Effector memory CD8-positive, alpha-beta T cell (primary cell): ENCODE measurements at places on chromosomes 4 and X.

- no peak for DNase-seq
Observed at GRCh38 chr4:184734758-184735157, 862 bp upstream of the CENPU start.

GRCh38 chr4:39539089-39539611 lies 11.9 kb upstream of the UGDH start:
- no peak for DNase-seq

GRCh38 chrX:150868625-150869024 lies 29.8 kb downstream of the CD99L2 start:
- no peak for DNase-seq

DNA sequence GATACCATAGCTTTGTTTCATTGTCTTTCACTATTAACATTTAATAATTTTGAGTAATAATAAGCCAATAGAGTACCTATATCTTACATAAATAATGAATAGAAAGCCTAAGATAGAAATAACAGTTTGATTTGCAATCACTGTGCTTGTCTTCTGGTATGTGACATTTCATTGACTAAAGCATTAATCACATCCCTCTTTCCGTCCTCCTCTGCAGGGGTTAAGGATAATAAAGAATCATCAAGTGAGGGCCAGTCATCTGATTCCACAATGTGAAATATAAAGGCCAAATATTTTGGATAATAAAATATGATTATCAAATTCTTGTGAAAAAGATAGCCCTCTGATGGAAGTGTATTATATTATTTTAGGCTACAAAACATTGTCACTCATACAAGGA lies 2073.4 kb downstream of the ARAP2 start:
- DNase-seq, result no peak

DNA sequence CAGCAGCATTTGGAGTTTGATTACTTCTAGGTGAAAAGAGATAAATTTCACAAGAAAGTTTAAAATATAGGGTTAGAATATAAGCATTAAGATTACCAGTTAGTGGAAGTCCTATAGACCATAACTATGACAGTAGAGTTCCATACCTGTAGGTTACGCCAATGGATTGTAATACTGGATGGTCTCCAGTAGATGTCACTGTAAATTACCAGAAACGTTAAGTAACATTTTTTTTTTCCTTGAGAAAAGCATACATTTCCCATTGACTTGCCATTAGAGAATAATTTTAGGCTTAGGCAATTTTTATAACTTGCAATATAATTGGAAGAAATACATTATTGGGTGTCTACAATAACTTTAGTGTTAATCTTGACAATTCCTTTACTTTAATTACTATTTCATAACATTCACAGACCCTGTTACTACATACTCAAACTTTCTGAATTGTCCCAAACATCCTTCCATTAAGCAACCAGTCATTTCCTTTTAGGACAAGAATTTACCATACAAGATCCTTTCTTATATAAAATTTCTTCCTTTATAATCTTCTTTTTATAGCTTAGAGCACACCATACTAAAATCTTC lies 304.1 kb upstream of the TECRL start:
- no peak for DNase-seq

- no peak for DNase-seq
Observed at GRCh38 chrX:40607381-40607780, 15.8 kb upstream of the MPC1L start.

GRCh38 chr4:185834778-185835177 lies 22.8 kb upstream of the SORBS2 start:
- no peak for DNase-seq

DNA sequence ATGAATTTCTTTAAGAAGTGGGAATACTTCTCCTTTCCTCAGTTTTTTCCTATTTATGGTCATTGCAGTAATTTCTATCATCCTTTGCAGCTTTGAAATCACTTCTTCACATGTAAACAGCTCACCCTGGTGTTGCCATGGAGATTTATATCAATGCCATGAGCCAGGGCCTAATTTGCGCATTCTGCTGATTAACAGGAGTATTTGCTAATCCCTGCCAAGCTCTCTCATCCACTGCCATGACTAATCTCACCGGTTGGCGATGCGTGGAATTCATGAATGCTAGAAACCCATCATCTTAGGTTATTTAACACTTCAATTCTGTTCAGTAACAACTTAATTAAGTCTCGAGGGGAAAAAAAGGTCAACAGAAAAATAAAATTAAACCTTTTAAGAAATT lies 11.8 kb upstream of the FGF13 start:
- no peak for DNase-seq

- no peak for DNase-seq
Observed at GRCh38 chr4:52259978-52260377, 208.9 kb downstream of the SPATA18 start.

- DNase-seq, result no peak
Observed at GRCh38 chr4:93182722-93183121, 645.8 kb upstream of the ATOH1 start.

DNA sequence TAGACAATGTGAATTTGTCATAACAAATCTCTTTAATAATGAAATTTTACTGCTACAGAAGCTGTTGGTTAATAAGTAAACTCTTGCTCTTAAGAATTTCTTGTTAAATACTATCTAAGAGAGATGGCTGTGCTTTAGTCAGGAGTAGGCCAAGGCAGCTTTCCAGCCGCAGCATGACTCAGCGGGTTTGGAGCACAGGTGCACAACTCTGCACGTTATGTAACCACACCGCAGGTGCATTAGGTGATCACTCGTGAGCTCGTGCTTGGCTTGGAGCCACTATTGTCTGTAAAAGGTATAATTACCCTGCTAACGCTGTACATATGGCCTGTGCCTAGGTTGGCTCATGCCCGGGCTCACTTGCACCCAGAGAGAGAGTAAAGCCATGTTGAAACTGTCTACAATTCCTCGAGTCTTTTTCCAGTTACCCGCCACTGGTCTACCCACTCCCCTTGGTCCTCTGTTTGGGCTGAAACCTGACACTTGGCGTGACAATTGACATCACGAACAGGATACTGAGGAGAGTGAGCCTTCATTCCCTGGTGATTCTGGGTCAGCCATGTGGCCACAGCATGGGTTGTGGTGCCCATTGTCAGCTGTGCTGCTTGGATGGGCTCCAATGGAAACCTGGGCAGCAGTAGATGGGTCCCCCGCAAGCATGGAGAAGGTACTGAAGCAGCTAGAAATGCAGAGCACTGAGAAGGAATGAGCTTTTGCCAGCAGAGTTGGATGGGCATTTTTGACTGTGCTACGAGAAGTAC lies 18.4 kb upstream of the ANAPC4 start:
- no peak for DNase-seq

GRCh38 chr4:36286481-36286871 lies 5.1 kb downstream of the DTHD1 start:
- DNase-seq, result no peak

DNA sequence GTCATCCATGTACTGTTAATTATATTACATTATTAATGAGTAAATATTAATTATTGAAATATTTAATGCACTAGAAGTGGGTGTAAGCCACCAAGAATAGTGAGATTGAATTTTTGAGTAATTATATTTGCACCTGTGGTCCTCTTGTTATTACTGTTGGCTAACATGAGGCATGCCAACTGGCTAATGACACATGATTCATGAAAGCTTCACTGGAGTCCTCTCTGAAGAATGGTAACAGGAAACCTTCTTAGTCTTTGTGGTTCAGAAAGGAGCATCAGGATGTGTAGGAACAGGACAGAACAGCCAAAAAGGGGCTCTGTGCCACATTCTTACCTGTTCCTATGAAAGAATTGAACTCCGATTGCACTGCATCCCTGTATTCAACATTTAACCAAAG lies 65.2 kb downstream of the SLC4A4 start:
- DNase-seq, result no peak

GRCh38 chr4:187577941-187578480 lies 417.6 kb upstream of the ZFP42 start:
- no peak for DNase-seq

- DNase-seq, result no peak
Observed at GRCh38 chrX:94053575-94053974, 379.6 kb downstream of the FAM133A start.

GRCh38 chrX:38165023-38165422 lies 55.6 kb downstream of the SRPX start:
- DNase-seq, result no peak

DNA sequence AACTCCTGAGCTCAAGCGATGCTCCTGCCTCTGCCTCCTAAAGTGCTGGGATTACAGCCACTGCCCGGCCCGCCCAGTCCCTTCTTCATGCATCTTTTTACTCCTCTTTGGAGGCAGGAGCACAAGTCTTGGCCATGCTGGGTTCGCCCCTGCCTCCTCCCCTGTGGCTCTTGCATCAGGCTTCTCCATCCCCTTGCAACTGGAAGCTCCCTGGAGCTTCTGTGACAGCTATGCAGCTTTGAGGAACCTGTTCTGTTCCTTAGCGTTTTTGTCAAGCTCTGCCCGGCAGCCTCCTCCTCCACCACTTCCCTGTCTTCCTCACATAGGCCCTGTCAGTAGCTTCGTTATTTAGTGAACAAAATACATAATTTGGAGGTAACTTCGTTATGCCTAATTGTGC lies 73.9 kb downstream of the PSAPL1 start:
- no peak for DNase-seq

DNA sequence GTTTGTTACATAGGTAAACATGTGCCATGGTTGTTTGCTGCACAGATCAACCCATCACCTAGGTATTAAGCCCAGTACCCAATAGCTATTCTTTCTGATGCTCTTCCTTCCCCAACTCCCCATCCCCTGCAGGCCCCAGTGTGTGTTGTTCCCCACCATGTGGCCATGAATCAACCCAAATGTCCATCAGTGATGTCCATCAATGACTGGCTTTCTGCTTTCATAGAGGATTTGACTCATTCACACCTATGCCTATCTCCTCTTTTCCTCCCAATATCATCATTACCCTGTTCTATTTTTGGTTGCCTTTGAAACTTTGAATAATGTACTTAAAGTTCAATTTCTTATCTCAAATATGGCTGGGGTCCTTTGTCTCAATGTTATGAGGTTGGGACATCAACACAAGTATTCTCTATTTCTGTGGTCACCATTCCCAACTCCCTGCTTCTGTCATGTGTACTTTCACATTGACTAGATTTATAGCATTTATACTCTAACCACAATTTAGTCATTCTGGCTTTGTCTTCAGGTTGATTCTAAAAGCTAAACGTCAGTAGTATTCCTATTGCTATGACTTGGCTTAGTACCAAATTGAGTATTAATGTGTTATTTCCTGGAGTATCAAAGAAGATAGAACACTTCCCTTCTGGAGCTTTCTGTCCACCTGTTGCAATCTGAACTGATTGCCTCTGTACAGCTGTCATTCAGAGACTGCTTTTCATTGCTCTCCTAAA lies 107.2 kb downstream of the TAB3 start:
- DNase-seq, result no peak

DNA sequence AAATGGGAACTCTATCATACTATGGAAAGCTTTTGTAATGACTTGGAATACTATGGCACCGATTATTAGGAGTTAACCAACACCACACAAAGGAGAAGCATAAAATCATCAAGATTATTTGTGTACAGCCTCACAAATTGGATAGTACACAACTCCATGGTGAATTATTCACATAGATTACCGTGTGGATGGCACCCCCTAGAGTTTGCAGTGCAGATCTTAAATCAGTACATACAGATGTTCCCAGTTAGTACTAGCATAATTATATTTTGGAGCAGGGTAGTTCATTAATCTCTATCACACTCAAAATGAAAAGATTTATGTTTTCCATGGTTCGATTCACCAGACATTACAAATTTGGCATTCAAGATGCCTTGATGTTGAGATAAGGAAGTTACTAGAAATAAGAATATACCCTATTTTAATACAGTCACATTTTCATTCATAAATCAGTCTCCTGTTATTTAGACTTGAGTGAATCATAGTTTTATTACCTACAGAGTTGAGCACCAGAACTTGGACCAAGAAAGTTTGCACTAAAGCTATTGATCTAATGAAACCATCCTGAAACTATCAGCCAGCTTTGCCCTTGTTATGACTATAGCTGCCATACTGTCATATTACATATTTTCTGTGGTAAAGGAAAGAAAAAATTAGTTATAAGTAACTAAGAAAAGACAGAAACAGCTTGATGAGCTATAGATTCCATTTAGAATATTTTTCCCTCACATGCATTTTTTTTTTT lies 531.8 kb downstream of the GLUD2 start:
- no peak for DNase-seq

- DNase-seq, result no peak
Observed at GRCh38 chr4:125091-125771, 930 bp downstream of the ZNF718 start.

DNA sequence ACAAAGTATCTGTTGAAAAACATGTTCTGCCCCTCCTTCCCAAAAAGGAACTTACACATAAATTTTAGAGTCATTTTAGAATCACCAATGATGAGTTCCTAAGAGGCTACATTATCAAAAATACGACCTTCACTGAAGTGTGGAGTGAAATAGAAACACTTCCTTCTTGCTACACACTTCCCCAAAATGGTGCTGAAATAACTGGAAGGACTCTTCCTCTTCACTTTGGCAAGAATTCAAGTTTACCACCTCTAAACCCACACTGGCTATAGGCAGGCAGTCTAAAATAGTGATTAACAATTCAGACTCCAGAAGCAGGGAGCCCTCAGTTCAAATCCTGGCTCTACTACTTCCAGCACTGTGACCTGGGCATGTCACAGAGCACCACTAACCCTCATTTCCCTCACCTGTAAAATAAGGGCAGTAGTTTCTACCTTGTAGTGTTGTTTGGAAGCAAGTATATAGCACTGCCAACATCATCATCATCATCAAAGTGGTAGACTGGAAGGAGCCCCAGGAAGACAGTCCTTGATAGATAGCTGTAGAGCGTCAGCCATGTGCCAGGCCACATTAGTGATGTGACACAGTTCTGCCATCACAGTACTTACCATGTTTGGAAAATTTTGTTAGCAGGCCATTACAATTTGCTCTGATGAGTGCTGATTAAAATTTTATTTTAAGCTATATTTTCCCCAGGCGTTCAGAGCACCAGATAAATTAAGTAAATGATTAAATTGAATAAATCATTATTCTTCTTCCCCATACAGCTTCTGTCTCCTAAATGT lies 103.3 kb downstream of the PARM1 start:
- DNase-seq, result no peak

- DNase-seq, result no peak
Observed at GRCh38 chr4:183556947-183557346, 52.1 kb downstream of the ING2 start.
